ENCODE measurements at places on chromosomes 7 and 10. TPM values are rescaled to one million over a fixed set of nuclear protein-coding genes. Genes with fewer than 3 reads are reported as not detected.

The PRR15 gene
- 0.49 TPM for total RNA-seq

The SNCG gene
- 21.4 TPM for total RNA-seq

The GHRHR gene
- not detected for total RNA-seq

The FGL2 gene
- 6.9 TPM for total RNA-seq

The DMBT1 gene
- total RNA-seq: not detected

- DNase-seq: no peak
Measured at GRCh38 chr7:27157702-27158431, 1.4 kb upstream of the HOXA7 start.

- no peak for DNase-seq
Measured at GRCh38 chr7:31664890-31665289, 22.1 kb upstream of the PPP1R17 start.

GRCh38 chr7:83105948-83106347 lies 56.7 kb downstream of the PCLO start:
- no peak for DNase-seq

GRCh38 chr7:149838992-149839408 lies 825 bp downstream of the ZNF862 start:
- DNase-seq: no peak

DNA sequence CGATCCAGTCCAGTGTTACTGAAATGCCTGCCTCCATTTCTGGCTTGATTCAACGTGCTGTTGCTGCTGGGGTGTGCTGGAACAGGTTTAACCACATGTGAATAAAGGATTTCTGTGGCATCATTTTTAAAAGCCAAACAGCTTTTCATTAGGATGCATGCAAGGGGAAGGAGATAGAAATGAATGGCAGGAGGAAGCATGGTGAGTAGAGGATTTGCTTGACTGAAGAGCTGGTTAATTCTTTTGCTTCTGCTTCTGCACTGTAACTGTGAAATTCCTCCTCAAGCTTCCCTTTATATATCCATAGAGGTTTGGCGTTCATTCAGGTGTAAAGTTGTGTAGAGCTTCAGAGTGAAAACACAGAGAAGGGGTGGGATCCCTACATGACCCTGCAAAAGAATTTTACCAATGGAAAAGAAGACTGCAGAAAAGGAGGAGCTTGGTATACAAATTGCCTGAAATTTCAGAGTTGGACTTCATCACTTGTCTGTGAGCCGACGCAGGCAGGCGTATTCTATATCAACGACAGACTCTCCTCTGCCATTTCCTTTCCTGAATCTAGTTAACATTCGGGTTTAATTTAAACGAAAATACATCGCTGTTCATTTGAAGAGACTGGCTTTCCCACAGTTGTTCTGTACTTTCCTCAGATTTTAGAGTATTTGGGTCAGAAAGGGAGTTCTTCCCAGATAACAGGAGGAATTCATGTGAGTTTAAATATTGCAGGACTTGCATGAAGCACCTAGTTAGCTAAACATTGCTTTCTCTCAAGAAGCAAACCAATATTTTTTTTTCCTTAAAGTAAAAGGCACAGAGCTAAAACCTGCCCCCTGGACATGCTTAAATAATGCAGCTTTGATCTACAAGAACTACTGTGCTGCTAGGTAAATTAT lies at the start of gene SOSTDC1:
TSS of gene SOSTDC1 (minus strand) at position 270 of the 893 bp plus-strand sequence. CDS start at position 200, 70 bp downstream.
- no peak for DNase-seq

GRCh38 chr7:151806204-151806603 lies 70.7 kb downstream of the PRKAG2 start:
- no peak for DNase-seq

GRCh38 chr7:7201578-7202374 lies 19.4 kb downstream of the C1GALT1 start:
- DNase-seq: no peak

All from heart right ventricle (tissue), 16 donors.